Activated CD4-positive, alpha-beta memory T cell treated with anti-CD3 and anti-CD28 coated beads for 36 hours (primary cell): ENCODE measurements at places on chromosomes 16 and 17. TPM values are rescaled to one million over a fixed set of nuclear protein-coding genes. Genes with fewer than 3 reads are reported as not detected.

DNA sequence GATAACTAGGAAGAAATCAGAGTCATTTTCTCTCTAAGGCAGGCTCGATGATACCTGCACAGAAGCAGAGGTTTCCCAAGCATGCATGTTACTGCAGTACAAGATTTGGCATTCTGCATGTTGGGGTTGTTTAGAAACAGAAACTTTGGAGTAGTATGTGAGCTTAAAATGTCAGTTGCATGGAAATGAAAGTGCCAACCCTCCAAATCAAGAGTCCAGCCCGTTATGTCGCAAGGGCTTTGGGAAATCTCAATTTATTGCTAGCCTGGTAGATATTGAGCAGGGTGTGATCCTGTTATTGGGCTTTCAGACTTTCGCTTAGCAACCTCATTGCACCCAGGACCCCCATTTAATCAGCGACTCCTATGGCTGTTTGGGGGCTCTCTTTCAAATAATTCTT, 490.8 kb downstream of the MAF start:
- H3K36me3 ChIP-seq = no peaks in the 10 kb centered on the region
- no peaks in the 10 kb centered on the region for H3K4me1 ChIP-seq
- no peak for DNase-seq

GRCh38 chr17:2634361-2634960, 41.0 kb downstream of the PAFAH1B1 start:
- H3K36me3 ChIP-seq = peaks cover 14% of the 10 kb centered on the region
- no peaks in the 10 kb centered on the region for H3K27me3 ChIP-seq

DNA sequence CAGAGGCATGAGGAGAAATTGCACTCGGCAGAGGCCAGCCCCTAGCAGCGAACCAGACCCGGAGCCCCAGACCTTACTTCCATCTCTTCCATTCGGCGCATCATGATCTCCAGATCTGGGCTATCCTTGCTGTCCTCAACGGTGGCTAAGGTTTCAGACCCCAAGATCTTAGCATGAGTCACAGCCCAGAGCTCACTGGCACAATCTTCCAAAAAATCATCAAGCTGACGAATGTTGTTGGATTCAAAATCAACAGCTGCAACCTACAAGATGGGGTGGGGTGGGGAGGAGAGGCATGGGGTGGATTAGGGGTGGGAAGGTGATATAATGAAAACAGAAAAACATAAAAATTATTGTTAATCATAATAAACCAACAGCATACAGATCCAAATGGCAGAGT, 39.7 kb upstream of the PITPNM3 start:
- no peaks in the 10 kb centered on the region for H3K4me1 ChIP-seq
- no peak overlapping the region for H3K27ac ChIP-seq
- no peak for DNase-seq
- peaks cover 44% of the 10 kb centered on the region for H3K36me3 ChIP-seq
- no peak overlapping the region for H3K4me3 ChIP-seq

- no peak for DNase-seq
- no peaks in the 10 kb centered on the region for H3K27me3 ChIP-seq
- no peaks in the 10 kb centered on the region for H3K36me3 ChIP-seq
- H3K27ac ChIP-seq = no peak overlapping the region
- no peaks in the 10 kb centered on the region for H3K4me1 ChIP-seq
Observed at GRCh38 chr16:6032438-6032837, 934.8 kb upstream of the EEF2KMT start.

PPL gene
- total RNA-seq = 0.05 TPM

GRCh38 chr17:29663155-29663554, 40.4 kb upstream of the CORO6 start:
- no peak overlapping the region for H3K4me3 ChIP-seq
- peaks cover 36% of the 10 kb centered on the region for H3K4me1 ChIP-seq
- peaks cover 33% of the 10 kb centered on the region for H3K36me3 ChIP-seq
- DNase-seq = no peak
- H3K27me3 ChIP-seq = no peaks in the 10 kb centered on the region
- H3K27ac ChIP-seq = no peak overlapping the region

GRCh38 chr16:75458439-75458838, 6.0 kb downstream of the TMEM170A start:
- peaks cover 54% of the 10 kb centered on the region for H3K4me1 ChIP-seq
- DNase-seq = no peak
- peaks cover 3% of the 10 kb centered on the region for H3K36me3 ChIP-seq
- no peaks in the 10 kb centered on the region for H3K27me3 ChIP-seq
- no peak overlapping the region for H3K4me3 ChIP-seq

DVL2 gene
- 48.2 TPM for total RNA-seq

- DNase-seq = no peak
- H3K4me1 ChIP-seq = no peaks in the 10 kb centered on the region
- no peak overlapping the region for H3K4me3 ChIP-seq
- H3K27ac ChIP-seq = no peak overlapping the region
Observed at GRCh38 chr16:79909571-79909970, 309.0 kb upstream of the MAF start.

- DNase-seq = no peak
- no peaks in the 10 kb centered on the region for H3K27me3 ChIP-seq
- H3K4me1 ChIP-seq = no peaks in the 10 kb centered on the region
- H3K4me3 ChIP-seq = no peak overlapping the region
Observed at GRCh38 chr17:82014432-82014831, 8.2 kb downstream of the CENPX start.

DNA sequence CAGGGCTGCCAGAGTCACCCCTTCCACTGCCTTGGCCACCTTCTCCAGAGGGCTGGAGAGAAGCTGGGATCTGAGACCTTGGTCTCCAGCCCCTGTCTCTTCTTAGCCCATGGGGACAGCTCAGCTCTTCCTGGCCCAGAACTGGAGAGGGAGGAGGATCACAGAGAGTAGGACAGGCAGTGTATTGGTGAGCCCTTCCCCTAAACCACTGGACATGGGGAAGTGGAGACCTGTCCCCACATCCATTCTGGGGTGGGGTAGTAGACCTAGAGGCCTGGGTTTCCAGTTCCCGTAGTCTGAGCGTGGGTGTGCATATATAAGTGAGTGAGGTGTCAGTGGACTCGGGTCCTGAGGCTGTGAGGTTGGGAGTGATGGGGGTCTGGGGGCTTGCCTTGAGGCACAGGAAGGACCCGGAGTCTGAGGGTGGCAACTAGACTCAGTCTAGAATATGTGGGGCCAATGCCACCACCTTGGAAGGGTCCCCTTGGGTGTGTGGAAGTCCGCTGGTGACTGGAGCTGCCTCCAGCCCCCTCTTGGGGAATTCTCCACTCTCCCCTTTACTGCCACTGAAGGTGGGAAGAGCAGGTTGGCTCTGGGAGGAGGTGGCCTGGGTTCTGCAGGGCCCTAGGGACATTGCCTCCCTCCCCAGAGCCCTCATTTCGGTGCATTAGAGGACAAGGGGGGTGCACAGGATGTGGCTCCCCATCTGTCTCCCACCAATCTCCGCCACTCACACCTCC, 19.9 kb downstream of the GJD3 start:
- peak; percentile 46 for DNase-seq
- H3K27ac ChIP-seq = peak overlapping the region; percentile 74
- peak overlapping the region; percentile 56 for H3K4me3 ChIP-seq
- peaks cover 14% of the 10 kb centered on the region for H3K36me3 ChIP-seq
- no peaks in the 10 kb centered on the region for H3K27me3 ChIP-seq
- H3K4me1 ChIP-seq = peaks cover 64% of the 10 kb centered on the region
